Right ventricle myocardium inferior (tissue), 1 donor: ENCODE measurements at places on chromosomes 5 and 9. TPM values are rescaled to one million over a fixed set of nuclear protein-coding genes. Genes with fewer than 3 reads are reported as not detected.

The CSNK1A1 gene
- total RNA-seq: 202 TPM

DNA sequence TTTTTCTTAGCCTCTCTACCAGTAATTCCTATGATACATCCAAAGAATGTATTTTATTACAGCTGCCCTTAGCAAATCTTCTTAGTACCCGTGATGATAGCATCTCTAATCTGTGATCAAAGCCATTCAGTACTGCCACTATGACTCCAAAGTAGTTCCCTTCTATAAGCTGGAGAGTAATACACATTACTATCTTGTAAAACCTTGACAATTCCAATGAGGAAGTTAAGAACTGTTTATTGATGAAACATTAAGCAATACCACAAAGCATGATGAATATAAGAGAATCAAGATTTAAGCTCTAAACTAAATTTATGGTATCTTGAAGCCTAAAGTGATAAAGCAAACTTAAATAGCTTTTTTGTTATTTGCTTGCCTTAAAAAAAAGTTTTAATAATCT, 86.1 kb downstream of the SMIM23 start:
- DNase-seq: no peak

DNA sequence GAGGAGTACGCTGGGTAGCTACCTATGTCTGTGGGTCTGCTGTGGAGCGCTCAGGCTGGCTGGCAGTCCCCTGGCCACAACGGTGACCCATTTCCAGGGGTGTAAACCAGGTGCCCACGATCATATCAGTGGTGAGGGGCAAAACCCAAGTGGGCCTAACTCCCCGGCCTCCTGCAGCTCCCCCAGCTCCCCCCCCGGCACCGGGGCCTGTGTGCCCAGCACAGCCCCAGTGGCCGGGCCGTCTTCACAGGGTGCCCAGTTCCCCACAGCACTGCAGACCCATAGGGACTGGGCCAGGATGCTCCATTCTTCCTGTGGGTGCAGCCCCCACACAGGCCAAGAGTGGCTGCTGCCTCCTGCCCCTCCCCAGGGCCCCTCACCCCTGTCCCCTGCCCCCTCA, 958 bp upstream of the LCN8 start:
- DNase-seq: no peak

GRCh38 chr9:130921989-130922892, 16.8 kb downstream of the FIBCD1 start:
- no peak for DNase-seq

- no peak for DNase-seq
These were observed 34.4 kb downstream of the NSUN2 start for GRCh38 chr5:6598351-6598900.

The EQTN gene
- not detected for total RNA-seq

DNA sequence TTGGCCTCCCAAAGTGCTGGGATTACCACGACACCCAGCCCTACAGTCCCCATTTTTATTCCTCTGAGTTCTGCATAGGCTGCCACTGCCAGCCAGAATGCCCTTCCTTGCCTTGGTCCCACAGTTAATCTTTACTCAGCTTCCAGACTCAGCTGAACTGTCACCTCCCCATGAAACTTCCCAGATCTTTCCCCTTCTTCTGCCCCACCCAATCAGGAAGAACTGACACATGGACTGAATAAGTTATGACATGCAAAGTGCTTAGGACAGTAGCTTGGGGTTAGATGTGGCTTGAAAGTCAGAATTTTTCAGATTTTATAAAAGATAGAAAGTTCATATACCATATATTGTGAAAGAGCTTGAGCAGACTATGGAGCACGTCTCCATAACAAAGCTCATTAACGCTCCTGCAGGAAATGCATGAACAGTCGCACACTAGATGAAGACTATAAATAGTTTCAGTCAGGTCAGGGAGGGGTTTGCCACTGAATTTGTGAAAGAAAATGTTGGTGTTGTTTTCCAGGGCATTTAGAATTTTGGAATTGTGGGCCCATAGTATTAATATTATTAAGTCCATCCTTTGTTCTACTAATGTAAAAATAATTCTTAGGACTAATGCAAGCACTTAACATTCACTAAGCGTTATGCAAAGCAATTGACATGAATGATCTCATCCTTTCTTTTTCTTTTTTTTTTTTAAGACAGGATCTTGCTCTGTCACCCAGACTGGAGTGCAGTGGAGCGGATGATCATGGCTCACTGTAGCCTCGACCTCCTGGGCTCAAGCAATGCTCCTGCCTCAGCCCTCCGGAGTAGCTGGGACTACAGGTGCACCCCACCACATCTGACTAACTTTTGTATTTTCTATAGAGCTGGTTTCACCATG, 36.1 kb upstream of the DENND1A start:
- no peak for DNase-seq

DNA sequence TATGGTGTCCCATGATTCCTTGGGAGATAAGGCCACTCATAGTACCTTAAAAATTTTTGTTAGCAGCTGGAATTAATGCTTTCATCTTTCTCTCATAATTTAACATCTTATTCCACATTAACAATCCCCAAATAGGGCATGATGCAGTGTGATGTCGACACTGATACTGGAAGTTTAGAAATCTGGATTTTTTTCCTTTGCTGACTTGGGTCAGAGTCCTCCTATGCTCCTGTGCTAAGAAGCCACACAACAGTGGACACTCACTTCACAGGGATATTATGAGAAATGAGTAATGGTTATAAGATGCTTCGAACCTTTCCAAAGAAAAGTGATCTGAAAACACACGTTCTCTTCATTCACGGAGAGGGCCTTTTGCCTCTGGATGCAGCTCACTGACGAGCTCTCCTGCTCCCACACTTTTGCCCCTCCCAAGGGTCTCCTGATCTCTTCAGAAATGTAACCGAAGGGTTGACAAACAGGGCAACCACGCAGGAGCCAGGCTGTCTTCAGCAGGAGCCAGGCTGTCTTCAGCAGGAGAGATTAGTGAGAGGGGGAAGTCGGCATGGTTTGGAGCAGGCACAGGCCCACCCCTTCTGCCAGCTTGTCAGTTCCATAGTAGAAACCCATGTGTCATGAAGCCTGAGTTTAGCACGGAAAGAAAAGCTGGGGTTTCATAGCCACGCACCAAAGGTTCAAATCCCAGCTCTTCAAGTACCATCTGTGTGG, 247.8 kb downstream of the AOPEP start:
- no peak for DNase-seq

The GABBR2 gene
- total RNA-seq: 0.38 TPM

DNA sequence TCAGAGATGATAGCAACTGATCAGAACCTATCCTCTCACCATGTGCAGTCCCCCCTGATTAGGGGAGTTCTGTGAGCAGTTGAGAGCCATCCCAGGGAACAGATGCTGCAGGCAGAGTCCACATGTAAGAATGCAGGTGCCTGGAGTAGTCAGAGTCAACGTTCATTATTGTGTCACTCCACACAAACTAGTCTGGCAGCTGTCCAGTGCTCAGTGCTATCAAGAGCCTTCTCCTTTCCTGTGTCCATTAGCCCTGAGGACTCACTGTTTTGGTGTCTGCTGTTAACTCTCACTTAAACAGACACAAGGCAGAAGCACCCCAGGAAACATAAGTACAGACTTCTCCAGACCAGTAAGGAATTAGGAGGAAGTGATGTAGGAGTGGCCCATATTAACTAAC, 2.5 kb downstream of the SH3TC2 start:
- peak; percentile 59 for DNase-seq

The NR2F1 gene
- 1.3 TPM for total RNA-seq

The AJM1 gene
- 8.6 TPM for total RNA-seq

DNA sequence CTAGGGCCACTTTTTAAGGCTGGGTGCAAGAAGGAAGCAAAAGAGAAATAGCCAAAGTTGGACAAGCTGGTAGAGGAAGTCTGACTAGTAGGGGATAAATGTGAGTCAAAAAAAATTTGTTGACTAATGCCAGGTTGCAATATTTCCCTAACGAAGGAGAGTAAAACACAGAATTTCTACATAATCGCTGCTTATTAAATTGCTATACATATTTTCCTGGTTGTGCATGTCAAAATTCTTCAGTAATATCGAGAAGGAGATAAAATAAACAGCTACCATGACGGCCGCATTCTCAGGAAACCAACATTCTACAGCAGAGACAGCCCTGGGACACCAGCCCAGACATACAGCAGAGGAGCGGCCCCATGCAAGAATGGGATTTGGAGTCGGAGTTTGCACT, 148.3 kb downstream of the ESM1 start:
- DNase-seq: no peak

GRCh38 chr5:129082225-129083136, 12.1 kb upstream of the ISOC1 start:
- DNase-seq: no peak

- no peak for DNase-seq
These were observed 456.9 kb downstream of the RASEF start for GRCh38 chr9:82606071-82606470.

DNA sequence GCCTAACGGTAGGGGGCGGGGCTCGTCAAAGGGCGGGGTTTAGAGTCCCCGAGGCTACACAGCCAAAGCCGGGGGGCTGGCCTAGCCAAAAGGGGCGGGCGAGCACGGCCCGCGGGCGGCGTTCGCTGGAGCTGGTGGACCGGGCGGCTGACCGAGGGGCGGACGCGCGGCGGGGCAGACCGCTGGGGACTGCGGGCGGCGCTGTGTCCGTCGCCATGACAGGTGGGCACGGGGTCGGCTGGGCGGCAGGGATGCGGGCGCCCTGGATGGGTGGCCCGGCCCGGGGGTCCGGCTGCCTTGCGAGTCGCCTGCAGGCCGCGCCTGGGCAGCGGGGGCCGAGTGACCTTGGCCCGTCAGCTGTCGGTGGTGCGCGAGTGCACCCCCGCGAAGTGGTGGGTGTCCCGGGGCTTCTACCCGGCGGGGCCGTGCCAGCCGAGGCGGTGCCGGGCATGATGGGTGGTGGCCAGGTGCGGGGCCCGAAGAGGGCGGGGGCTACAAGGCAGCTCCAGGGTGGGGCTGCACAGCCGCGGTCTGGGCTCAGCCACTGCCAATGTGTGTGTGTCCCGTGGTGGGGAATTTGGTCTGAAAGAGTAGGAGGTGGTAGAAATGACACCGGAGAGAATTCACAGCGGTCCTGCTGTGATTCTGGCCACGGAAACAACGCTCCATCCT, at the start of gene CARD19:
TSS of gene CARD19 (plus strand) at position 87 of the 672 bp plus-strand sequence. CDS start at position 216, 129 bp downstream.
- no peak for DNase-seq

- DNase-seq: peak; percentile 28
These were observed 78.2 kb downstream of the C9orf50 start for GRCh38 chr9:129542741-129543140.

DNA sequence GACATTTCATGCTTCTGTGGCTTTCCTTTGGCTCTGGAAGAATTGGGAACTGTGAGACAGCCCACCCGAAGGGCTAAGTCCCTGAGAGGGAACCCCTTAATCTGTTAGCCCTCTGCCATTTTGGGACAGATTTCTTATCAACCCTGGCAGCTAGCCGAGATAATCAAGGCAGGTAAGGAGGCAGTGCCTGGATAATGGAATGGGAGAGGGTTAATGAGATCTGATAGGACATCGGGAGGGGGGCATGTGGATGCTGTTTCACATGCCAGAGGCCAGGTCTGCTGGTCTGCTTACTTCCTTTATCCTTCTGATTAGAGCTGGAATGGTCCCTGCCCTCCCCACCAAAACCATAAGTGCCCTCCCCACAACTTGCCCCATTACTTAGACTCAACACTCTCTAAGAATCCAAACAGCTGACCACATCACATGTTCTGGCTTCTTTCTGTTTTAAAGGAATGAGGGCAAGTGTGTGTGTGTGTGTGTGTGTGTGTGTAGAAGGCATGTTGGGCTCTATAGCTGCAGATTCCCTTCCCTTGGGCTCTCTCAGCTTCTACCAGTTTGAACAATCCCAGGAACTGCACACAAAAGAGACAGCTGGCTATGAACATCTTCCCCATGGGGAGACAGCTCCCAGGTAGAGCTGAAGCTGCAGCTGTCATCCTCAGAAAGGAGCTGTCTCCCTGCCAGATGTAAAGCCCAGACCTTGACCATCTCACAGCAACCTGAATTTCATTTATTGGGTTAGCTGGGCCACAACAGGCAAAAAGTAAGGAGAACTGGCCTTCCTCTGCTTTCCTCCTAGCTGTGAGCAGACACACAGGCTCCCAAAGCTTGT, 221.3 kb downstream of the PIK3R1 start:
- DNase-seq: no peak

The PAEP gene
- not detected for total RNA-seq

DNA sequence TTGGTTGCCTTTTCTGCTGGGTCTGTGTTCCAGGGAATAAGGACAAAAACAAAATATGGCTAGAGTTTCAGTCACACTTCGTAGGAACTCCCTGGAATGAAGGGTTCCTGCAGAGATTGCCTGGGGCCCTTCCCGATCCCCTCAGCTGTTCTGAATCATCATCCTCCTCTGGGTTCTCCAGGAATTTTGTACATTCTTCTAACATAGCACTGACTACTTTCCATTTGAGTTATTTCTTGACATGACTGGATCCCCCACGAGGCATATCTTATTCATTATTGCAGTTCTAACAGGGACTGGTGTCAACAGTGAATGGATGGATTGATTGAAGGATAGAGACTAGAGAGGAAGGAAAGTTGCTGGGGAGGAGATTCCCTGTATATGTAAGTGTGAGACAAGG, 49.2 kb upstream of the TNC start:
- DNase-seq: no peak
